Ovary (tissue), 10 donors: ENCODE measurements at places on chromosomes 5 and 9.
A peak's percentile ranks its signal among the peaks of the same experiment; 100 is the strongest.

DNA sequence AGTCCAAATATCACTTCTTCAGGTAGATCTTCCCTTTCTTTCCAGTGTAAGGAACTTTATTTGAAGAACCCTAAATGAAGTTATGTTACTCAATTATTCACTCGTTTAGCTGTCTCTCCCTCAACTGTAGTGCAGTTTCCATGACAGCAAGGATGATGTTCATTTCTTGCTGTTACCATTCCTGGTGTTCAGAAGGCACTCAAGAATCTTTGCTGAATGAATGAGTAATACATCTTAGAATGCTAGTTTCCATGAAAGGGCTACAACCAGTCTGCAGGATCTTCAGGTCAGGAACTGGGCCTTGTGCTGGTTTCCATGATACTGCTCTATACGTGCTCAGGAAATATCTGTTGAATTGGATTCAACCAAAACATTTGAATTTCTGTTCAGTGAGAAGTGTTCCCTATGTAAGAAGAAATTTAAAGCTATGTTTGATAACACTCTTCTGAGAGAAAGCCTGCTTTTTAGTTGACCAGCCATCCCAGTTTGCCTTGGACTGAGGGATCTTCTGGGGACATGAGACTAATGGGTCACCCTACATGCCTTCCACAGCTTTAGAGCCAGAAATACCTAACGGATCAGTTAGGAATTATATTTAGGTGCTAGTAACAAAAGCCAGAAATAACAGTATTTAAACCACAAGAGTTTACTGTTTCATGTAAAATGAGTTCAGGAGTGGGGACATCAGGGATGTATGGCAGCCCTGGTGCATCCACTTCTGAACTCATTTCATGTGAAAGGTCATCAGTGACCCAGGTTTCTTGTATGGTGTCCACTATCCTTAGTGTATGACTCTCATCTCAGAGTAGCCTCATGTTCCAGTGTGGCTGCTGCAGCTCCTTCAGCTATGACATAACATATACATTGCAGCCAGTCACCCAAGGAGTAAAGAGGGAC lies 500.1 kb upstream of the SGCD start:
- DNase-seq: no peak

GRCh38 chr9:38727497-38728001 lies 7.6 kb upstream of the FAM240B start:
- DNase-seq: no peak

DNA sequence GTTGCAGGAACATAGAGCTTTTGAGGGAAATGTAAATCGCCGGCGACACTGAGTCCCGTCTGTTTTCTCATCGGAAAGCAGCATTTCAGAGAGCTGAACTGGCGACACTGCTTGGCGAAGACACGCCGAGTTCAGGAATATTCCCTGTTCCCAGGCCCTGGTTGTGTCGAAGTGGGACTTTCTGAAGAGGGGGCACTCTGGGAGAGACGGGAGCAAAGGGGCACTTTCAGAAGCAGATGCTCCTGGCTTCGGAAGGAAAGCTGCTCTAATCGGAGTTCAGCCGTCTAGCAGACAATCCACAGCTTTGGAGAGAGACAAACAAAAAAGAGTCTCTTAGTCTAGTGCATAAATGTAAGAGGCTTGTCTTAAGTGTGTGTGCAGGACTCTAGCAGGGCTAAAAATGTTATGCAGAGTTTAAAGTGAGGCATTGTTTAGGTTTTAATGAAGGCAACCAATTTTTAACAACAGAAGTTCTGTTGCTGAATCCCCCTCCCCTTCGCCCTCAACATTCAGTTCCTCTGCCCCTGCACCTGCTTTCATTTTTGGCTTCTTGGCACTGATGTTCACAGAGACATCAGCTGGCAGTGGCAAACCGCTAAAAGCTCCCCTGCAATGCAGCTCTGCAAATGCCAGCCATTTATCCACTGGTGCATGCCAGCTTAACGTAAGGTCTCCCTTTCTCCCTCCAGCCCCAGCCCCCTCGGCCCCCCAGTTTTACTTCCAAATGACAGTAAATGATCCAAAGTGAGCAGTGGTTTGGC lies 289.5 kb upstream of the MPDZ start:
- DNase-seq: no peak

GRCh38 chr5:161030229-161030628 lies 178.2 kb upstream of the ATP10B start:
- DNase-seq: no peak

DNA sequence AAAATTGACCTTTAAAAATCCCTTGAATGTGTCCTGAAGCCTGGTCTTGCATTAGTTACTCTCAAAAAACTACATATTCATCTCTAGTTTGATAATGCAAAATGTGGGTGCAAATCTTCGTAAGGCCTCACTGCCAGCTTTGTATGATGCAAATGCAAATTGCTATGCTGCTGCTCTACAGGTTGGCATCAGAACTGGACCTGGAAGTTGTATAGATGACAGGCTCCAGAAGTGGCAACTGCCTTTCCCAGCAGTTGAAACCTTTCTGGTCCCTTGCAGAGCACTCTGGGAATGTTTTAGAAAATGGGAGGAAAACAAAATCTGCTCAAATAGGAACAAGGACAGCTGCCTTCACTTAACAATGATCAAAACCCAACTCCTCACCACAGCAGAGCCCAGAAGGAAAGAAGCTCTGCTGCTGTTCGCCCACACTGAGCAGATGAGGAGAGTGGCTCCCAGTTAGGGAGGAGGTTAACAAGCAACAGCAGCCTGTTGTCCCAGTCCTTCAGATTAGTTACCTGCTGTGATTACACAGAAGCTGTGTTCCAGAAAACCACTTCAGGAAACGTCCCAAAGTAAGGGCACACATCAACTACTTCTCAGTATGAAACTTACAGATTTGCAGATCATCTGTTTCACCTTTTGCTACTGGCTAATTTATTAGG lies 93.5 kb downstream of the PLPP1 start:
- no peak for DNase-seq

GRCh38 chr5:143142596-143143435 lies 260.7 kb downstream of the NR3C1 start:
- DNase-seq: peak; percentile 26

- no peak for DNase-seq
Observed at GRCh38 chr5:11261241-11261640, 500.2 kb upstream of the DAP start.

DNA sequence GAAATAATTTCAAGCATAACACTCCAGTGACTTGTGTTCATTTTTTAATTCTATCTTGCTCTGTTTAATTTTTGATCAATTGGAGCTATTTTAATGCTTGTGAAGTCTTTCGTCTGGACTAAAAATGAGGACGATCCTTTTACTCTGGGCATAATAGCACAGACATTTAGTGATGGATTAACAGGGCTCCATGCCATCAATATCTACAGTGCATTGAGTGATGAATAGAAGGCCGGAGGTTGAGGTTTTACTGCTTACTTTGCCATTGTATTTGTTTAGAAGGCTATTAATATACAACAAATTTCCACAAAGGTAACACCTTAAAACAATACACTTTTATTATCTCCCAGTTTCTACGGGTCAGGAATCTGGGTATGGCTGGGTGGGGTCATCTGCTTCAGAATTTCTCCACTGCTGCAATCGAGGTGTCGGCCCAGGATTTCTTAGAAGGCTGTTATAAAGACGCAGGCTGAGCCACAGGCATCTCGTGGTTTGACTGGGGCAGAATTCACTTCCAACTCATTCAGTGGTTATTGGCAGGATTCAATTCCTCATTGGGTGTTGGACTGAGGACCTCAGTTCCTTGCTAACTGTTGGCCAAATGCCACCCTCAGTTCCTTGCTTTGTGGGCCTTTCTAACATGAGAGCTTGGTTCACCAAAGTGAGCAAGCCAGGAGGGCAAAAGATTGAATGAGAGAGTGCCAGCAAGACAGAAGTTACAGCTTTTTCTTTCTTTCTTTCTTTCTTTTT lies 265.4 kb upstream of the VLDLR start:
- DNase-seq: no peak

- no peak for DNase-seq
Observed at GRCh38 chr9:81625969-81626368, 63.4 kb downstream of the TLE1 start.

- DNase-seq: no peak
Observed at GRCh38 chr9:136835162-136835931, 6.9 kb upstream of the AJM1 start.

GRCh38 chr5:133333326-133334150 lies 278.8 kb downstream of the FSTL4 start:
- no peak for DNase-seq

DNA sequence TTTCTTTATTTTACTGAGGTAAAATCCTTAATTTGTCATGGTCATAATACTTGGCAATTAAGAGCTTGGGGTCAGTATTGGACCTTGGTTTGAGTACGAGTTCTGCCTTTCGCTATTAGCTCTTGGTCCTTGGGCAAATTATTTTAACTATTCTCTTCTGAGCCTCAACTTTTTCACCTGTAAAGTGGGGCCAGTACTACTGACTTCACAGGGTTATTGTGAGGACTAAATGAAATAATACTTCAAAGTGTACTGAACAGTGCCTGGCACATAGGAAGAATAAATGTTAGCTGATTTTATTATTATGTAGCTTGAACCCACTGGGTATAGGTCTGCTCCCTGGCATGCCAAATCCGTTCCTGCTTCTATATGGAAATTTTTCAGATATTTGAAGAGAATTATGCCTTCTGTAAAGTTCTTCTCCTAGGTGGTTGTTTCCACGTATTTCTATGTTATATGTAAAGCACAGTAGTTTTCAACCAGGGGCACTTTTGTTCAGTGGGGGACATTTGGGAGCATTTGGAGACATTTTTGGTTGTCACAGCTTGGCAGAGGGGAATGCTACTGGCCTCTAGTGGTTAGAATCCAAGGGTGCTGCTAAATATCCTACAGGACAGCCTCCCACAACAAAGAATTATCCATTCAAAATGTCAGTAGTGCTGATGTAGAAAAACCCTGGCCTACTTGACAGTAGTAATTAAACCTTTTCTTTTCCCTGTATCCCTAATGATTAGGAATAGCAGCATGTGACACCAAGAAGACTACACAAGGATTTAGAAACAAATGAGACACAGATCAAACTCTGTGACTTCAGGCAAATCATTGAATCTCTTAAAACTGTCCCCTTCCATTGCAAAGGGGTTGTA lies 4.5 kb downstream of the RCL1 start:
- no peak for DNase-seq

DNA sequence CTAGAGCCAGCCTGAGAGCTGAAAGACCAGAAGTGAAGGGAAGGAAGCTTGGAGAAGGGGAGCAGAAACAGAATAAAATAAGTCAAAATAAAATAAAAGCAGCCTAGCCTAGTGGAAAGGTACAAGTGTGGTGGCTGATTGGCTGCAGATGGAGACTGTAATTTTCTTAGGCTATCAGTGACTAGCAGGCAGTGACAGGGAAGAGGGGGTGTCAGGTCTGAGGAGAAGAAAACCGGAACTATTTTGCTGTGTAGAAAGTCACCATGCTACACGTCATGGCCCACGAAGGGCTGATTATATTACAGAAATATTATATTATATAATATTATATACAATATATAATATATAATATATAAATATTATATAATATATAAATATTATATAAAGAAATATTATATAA lies 98.1 kb upstream of the TAF11L2 start:
- no peak for DNase-seq

DNA sequence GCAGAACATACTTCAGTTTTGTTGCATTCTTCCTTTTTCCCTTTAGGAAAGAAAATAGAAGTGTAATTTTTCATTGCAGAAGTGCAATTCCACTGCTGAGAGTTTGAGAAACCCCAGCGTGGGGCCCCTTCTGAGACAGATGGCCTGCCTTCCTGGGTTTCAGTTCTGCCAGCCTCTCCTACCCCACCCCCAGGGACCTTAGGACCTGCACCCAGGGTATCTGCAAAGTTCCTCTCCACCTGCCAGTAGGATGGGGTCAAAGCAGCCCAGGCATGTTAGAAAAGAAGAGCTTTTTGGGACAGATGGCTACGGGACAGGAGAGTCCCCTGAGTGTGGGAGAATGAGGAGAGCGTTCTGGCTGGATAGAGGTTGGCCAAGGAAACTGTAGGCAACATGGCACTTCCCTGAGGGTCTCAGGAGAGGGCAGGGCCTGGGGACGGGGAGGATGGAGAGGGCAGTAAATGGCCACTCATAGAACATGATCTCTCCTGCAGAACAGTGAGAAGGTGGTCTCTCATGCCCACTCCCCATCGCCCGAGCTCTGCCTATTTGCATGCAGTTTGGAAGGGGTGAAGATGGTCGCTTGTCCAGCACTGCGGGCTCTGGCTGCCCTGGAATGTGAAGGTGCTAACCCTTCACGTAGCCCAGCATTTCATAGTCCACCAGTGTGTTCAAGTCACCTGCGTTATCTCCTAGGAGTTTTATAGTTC lies at the start of gene TIFAB:
Gene TIFAB, minus strand, starts transcription at position 31 of the 710 bp plus-strand sequence. CDS start 2,412 bp downstream, outside the sequence.
- DNase-seq: no peak
